T-helper 17 cell (primary cell): ENCODE measurements at places on chromosomes 5 and 9.

- no peak for DNase-seq
These were observed 68.7 kb downstream of the RETREG1 start for GRCh38 chr5:16548115-16548514.

DNA sequence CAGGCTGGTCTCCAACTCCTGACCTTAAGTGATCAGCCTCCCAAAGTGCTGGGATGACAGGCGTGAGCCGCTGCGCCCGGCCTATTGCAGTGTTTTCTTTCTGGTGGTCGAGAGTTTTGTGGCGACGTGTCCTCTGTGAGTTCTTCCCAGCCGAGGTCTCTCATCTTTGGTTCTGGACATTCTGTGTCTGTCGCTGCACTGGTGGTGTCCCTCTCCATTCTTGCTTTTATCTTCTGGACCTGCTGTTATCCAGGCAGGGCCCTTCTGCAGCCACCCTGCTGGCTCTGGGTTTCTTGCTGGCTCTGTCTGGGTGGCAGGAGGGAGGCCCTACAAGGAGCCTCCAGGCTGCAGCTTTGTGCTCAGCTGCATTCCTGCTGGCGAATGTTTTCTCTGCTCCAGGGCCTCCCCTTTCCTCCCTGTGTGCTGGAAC, 49.1 kb upstream of the EXOC3 start:
- no peak for DNase-seq

DNA sequence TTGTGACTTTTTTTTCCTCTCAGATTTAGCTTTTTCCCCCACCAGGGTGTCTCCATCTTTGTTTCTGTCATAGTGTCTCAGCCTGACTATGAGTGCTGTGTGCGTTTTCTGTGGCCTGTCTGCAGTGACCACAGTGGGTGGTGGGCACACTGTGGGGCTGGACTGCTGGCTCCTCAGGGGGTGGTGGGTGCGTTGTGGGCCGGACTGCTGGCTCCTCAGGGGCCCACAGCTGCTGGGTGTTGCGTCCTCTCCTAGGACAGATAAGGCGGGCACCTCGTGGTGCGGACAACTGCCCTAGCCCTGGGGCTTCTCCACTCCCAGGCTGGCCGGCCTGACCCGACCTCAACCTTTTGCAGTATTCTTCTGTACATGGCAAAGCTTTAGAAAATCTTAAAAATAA, 100.4 kb downstream of the EHMT1 start:
- DNase-seq: no peak

DNA sequence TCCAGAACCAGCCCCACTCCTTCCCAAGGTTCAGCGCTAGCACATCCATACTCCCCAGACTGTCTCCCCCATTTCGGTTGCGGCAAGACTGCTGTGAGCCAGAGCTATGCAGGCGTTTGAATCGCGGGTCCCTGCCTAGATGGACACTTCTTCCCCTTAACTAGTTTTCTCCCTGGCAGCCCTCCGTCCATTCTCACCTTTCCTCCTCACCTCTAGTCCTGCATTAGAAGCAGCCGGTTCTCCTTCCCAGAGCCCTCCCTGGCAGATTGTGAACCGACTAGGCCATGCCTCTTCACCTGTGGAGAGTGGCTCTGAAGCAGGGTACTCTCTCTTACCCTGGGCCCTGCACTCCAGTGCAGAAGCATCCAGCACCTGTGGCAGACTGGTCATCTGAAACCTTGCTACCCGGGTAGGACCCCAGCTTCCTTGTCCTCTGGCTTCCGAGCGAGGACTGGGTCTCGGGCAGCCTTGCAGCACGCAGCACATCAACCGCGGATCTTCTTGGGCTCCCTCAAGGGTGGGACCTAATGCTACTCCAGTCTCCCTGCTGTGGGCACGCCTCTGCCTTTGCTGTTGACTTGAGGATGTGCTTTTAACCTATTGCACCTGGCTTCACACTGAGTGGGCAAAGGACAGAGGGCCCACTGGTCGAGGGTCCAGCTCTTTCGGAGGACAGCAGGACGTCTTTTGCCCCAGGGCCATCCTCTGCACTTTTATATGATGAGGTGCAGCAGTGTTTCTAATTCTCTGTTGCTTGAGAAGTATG, 183.6 kb downstream of the AOPEP start:
- no peak for DNase-seq

DNA sequence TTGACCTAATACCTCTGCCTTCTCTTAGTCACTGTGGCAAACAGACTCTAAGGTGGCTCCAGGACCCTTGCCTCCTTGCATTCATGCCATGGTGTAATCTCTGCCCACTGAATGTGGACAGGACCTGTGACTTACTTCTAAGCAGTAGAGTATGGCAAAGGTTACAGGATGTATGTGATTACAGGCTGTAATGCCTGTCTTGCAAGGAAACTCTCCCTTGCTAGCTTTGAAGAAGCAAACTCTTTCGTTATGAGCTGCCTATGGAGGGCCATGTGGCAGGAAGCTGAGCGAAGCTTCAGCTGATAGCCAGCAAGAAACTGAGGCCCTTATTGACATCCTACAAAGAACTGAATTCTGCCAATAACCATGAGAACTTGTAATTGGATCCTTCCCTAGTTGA, 103.3 kb upstream of the HMHB1 start:
- no peak for DNase-seq
